ENCODE measurements at places on chromosomes 6 and 20.
A peak's percentile ranks its signal among the peaks of the same experiment; 100 is the strongest.

DNA sequence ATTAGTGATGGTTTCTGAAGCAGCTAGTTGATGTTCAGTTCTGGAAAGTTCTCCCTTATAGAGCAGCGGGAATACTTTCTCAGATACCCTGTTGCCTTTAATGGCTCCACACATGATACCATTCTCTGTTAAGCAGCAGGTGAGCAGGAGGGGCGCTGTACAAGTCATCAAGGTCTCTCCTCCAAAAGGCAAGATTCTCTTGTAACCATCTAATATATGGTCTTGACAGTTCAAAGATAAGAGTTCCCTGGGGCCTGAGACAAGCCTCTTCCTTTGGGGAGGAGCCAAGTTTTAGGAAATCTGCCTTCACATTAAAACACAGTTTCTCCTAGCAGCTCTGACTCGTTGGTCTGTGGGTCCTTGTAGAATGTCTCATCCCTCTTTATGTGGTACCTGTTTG, 258.2 kb downstream of the QKI start:
- DNase-seq, result no peak

GRCh38 chr6:4693173-4693970, 82.8 kb upstream of the CDYL start:
- no peak for DNase-seq

DNA sequence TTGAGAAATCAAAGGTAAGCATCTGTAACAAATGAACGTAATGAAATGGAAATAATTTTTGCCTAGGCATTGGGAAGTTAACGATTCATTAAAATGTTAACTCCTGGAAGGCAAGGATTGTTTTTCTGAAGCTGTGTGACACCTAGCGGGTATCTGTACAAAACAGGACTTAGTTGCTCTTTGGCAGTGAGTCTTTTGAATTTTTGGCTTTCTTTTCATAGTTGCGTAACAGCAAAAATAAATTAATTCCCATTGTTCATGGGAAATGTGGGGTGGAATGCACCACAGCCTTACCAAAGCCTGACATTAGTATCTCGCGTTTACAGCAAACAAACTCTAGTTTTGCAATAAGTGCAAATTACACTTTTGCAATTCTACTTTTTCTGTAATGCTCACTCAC, 92.7 kb upstream of the DTNBP1 start:
- DNase-seq, result no peak

DNA sequence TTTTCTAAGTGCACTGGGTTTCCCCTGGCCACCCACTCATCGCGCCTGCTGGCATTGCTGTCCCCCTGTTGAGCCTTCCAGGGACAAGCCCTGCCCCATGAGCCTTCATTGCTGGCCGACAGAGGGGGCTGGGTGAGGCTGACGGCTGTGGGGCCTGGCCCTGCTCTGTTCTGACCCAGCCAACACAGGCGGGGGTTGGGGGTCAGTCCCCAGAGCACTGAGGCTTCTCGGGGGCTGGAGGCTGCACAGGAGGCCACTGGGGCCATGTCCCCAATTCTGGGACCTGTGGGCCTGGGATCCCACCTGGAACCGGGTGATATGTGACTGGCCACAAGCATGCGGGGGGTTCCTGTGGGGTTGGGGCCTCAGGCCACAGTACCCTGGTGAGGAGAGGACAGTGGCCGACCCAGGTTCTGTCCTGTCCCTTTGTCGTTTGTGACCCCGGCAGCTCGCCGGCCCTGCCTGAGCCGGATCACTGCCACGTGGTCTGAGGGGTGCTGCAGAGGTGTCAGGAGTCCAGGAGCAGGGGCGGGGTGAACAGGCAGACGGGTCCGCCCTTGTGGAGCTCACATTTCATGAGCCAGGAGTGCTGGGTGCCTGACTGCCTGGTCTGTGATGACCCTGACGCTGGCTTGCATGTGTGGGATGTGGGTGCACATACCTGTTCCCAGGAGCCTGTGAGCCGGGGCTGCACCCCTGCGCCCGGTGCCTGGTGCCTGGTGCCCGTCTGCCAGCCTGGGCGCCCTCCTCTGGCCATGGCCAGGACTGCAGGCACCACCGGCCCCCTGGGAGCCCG, 2.1 kb upstream of the COL20A1 start:
- DNase-seq, result peak; percentile 49

DNA sequence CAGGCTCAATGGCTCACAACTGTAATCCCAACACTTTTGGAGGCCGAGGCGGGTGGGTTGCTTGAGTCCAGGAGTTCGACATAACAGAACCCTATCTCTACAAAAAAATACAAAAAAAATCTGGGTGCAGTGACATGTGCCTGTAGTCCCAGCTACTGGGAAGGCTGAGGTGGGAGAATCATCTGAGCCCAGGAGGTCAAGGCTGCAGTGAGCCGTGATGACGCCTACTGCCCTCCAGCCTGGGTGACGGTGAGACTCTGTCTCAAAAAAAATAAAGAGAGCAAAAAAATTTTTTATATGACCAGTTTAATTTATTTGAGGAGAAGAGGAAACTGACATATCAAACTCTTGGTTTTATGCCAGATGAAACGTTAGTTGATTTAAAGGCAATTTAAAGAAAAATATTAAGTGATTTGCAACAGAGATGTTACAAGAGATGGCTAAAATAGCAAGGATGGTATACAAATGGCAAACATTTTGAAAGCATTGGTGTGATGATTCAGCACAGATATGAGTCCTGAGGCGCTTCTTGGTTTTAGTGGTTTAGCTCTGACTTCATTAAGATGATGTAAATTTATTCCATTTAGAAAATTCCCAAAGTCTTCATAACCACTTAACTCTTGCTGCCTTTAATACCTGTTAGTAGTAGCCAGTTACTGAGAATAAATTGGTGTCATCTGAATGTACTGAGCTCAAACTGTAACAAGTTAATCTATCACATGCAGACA, 17.7 kb downstream of the GTF2H5 start:
- DNase-seq, result no peak

GRCh38 chr6:5665173-5665572, 341.6 kb downstream of the NRN1 start:
- DNase-seq, result no peak

- no peak for DNase-seq
Observed at GRCh38 chr6:5072440-5072839, 12.7 kb upstream of the PPP1R3G start.

DNA sequence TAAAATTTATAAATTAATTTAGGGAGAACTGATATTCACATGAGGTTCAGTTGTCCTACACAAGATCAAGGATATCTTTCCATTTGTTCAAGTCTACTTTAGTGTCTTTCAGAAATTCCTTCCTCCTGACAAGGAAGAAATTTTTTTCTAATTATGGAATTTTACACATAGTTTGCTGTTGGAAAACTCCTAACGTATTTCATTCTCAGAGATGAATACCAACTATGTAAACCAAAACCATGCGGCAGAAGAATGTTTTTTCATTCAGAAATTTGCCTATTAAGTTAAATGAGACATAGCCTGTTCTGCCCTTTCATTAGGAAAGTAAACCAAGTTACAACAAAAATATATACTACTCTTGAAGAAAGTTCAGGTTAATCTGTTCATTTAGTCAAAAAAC, 111.2 kb upstream of the PRDM1 start:
- no peak for DNase-seq

- DNase-seq, result no peak
Observed at GRCh38 chr20:33490023-33490933, at the start of gene CBFA2T2. CBFA2T2 (plus strand) TSS chr20:33490096; CDS start chr20:33490268, 172 bp downstream.

- DNase-seq, result no peak
Observed at GRCh38 chr6:47865206-47865605, 83.4 kb downstream of the OPN5 start.

DNA sequence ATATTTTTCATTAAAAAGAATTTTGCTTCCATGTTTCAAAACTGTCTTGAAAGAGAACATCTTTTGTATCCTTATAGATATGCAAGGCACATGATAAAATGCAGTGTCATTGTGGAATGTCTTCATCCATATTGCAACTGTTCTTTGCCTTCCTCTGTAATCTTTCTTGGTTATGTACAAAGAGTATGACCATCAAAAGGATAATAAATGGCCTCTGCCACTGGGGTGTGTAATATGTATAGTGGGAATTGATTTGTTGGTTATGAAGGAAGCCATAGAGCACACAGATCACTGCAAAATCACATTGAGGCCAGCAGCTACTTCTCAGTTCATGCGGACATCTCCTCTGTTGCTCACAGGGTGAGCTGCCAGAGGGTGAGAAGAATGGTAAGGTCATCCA, 703.5 kb downstream of the TFAP2A start:
- no peak for DNase-seq

DNA sequence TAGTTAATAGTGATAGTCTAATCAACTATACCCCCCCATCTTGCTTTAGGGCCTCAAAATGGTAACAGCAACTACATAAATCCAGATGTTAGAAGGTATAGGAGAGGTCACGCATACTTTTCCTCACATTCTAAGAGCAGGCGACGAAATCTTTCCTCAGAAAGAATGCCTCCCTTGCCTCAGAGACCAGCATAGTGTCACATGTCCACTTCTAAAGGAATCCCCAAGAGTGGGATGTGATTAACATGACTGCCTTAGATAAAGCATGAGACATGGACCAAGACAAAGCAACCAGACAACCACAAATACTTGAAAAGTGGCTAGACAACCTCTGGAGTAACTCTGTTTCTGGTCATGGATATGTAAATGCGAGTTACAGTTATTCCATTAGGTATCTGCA, 710.7 kb downstream of the EYS start:
- DNase-seq, result no peak

- no peak for DNase-seq
Observed at GRCh38 chr6:167735951-167736288, 90.8 kb upstream of the AFDN start.

GRCh38 chr20:33686100-33686983, at the start of gene E2F1:
E2F1 (minus strand) TSS chr20:33686385; CDS start chr20:33686264, 121 bp downstream.
- DNase-seq, result peak; percentile 89

- no peak for DNase-seq
Observed at GRCh38 chr6:75244063-75244584, 523 bp upstream of the COX7A2 start.

- no peak for DNase-seq
Observed at GRCh38 chr6:160940197-160940596, 51.4 kb upstream of the MAP3K4 start.

DNA sequence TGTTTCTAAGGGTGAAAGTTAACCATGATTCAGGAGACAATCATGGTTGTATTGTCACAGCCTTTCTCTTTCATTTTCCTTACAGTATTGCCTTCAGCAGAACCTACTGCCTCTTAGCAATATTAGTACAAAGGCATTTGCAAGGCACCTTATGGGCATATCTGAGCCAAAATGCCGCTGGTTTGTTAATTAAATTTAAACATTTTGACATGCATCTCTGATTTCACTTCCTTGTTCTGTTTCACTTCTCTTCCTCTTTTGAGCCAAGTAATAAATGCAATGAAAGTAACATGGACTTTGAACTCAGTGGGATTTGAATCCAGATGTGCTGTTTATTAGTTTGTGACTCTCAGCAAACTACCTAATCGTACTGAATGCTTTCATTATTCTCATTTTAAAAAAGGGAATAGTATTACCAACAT, 467.4 kb upstream of the CITED2 start:
- DNase-seq, result no peak

DNA sequence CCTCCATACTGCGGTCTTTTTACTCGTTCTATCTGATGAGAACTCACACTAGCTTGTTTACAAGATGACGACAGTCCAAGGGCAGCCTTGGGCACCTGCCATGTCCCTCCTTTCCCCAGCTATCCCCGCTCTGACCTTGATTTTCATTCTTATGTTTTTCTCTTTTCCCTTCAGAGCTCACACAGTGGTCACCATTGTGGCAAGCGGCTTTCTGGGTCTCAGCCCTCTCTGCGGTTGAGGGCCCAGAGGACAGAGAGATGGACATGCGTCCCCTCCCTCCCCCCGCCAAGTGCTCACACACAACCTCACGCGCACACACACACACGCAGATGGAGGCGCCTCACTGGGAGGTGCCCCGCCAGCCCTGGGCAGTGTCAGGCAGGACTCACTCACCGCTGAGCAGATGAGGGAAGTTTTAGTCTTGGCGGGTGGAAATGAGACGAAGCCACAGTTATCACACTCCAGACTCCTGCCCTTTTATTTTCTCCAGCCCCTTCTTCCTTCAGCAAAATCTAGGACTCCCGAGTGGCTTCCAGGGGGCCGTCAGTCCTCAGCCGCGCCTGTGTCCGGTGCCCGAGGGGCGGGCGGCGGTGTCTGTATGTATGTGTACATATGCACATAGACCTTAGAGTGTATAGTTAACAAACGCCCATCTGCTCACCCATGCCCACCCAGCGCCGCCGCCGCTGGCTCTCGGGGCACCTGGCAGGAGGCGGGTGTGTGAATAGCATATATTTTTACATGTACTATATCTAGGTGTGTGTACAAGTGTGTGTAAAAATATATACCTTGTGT, 13.8 kb upstream of the MYL9 start:
- no peak for DNase-seq

GRCh38 chr6:115617031-115617430, 443.7 kb downstream of the FRK start:
- DNase-seq, result no peak

DNA sequence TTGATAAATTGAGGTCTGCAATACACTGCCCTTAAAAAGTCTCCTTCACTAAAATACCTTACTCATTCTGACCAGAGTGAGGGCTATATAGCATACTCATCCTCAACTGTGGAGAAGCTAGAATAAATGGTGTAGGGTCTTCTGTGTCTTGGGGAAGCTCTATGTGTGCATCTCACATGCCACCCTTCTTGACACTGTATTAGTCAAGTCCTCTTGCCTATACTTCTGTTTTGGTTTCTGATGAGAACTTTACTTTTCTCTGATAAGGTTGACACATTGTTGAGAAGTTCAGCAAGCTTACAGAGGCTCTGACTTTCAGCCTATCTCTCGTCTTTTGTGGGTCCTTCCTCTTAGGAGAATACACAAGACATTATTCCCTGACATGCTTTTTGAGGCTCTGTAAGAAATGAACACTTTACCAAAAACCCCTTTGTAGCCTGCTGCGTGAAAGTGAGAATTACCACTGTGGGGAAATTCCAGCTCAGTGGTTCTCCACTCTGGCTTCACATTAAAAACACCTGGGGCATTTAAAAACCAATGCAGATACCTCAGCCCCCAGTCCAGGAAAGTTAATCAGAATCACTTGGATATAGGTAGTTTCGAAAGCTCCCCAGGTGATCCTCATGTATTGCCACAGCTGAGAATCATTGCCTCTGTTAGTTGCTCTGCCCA, 372.1 kb upstream of the HS3ST5 start:
- no peak for DNase-seq

- DNase-seq, result no peak
Observed at GRCh38 chr6:20997143-20997769, 463.0 kb downstream of the CDKAL1 start.

DNA sequence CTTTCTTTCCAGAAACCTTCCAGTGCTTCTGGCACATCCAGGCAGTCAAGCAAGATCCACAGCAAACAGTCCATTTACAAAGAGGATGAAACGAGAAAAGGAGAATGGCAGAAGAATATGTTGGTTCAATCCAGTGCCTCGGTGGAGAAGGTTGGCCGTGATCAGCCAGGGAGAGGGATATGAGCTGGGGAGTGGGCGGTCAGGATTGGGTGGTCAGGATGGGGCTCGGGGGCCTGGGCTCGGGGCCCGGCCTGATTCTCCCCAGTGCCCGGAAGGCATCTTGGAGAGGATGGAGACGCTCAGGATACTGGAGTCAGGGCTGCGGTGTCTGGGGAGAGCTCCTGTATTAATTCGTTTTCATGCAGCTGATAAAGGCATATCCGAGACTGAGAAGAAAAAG, 61.3 kb downstream of the EFCAB8 start:
- DNase-seq, result no peak
